ENCODE measurements at places on chromosomes 3 and 15.

DNA sequence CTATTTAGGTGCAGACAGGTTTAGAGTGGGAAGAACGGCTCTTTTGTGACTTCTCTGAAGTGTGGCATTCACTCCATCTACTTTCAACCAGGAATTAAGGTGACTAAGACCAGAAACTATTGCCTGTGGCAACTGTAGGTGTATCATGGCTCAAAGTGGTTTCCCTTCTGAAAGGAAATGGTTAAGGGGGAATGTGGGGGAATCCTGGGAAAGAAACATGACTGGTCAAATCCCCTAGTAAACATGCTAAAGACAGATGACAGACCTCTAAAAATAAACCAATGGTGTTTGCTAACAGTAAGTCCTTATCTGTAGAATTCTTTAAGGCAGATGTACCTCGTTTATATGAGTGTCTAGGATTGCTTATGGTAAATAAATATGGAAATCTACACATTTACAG lies 56.9 kb downstream of the MEGF11 start:
- DNase-seq = no peak

- peak; percentile 50 for DNase-seq
These were observed 20.9 kb upstream of the CEMIP start for GRCh38 chr15:80758130-80758745.

DNA sequence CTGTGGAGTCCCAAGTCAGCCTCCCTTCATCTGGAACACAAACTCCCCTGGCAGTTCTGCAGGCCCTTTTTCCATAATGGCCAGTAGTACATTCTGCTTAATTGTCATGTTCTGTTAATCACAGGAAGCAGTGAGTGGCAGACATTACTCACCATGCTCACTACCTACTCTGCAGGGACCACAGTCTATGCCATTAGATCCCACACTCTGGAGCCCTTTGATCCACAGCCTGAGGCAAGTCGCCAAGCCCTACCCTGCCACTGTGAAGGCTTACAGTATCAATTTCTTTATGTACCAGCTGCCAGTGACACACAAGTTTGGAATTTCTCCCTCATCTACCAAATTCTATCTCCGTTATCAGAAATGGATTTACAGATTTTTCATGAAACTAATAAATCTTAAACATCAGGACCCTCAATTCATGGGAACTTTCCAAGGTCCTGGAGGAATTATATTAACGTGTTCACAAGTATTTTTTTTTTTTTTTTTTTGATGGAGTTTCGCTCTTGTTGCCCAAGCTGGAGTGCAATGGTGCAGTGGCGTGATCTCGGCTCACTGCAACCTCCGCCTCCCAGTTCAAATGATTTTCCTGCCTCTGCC lies 20.6 kb upstream of the WWTR1 start:
- no peak for DNase-seq

DNA sequence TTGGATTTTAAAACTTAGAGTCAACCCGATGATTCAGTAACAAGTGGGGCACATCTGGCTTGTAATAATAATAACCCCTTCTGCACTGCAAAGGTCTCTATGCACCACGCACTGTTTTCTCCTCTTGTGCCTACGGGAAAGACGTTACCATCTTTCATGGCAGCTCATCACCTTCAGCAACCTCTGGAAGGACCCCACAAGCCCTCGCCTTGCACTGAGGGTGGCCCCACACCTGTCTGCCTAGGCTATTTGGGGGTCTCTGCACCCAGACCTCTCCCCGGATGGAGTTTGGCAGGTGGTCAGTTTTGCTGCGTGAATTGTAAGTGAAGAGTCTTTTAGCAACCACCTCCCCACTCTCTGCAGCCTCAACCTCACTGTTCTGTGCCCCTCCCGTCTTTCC lies 138.6 kb upstream of the MEF2A start:
- no peak for DNase-seq

- DNase-seq = no peak
These were observed 112.8 kb upstream of the C2CD4B start for GRCh38 chr15:62277816-62278394.
